ENCODE measurements at places on chromosomes 2 and 18. TPM values are rescaled to one million over a fixed set of nuclear protein-coding genes. Genes with fewer than 3 reads are reported as not detected.

DNA sequence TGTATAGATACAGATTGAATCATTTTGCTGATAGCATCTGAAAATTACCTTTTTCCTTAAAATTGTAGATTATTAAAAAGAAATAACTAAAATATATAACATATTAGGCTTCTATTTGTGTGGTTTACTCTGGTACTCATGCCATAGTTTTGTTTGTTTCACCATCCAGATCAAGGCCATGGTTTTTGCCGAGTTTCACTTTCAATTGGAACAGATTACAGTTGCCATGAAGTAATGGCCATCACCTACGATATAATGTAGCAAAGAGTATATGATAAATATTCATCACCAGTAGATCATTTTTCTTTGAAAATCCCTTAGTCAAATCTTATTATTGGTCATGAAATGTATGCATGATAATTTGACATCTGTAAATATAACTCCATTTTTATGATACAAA is 11.9 kb upstream of the DNAH7 start:
- no peak for DNase-seq

GRCh38 chr18:78678318-78678695 is 301.3 kb upstream of the SALL3 start:
- DNase-seq = no peak

GRCh38 chr2:217471319-217471718 is 531.5 kb downstream of the TNS1 start:
- DNase-seq = peak; percentile 19

DNA sequence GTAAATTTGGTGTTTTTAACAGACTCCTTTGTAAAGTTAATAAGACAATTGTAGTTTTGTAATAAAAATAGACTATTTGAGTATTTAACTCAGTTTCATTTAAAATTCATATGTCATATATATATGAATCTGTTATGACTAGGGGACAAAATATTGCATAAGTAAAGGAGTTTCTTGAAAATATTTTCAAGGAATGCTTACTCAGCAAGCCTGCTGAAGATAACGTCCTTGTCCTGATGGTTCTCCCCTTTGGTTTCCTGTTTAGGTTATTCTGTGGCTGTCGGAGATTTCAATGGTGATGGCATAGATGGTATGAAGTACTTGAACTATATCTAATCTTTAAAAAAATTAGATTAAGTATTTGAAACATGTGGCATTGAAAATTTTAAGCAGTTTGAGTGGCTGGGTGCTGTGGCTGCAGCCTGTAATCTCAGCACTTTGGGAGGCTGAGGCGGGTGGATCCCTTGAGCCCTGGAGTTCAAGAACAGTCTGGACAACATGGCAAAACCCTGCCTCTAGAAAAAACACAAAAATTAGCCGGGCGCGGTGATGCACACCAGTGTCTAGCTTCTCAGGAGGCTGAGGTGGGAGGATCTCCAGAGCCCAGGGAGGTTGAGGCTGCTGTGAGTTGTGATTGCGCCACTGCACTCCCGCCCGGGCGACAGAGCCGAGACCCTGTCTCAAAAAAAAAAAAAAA is 47.1 kb downstream of the ITGAV start:
- DNase-seq = no peak

DNA sequence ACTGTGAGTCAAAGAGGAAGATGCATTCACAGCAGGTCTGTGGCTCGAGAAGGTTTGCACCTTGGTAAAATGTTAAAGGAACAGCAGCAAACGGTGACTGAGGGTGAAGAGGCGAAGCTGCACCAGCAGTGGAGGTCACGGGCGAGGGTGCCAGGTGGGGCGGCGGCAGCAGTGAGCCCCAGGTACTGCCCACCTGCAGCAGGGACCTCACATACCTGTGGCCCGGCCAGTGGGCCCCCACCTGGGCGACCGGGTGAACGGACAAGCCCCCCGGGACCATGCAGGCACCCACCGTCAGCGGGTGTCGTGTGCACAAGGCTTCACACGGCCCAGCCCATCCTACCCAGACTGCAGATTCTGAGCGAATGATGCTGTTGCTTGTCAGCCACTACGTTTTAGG is 23.6 kb upstream of the KCNG2 start:
- DNase-seq = no peak

- DNase-seq = no peak
Measured at GRCh38 chr2:2848198-2848597, 517.1 kb upstream of the MYT1L start.

Gene ADD2
- polyA plus RNA-seq = 4.7 TPM

- no peak for DNase-seq
Measured at GRCh38 chr2:226580403-226580802, 219.2 kb downstream of the IRS1 start.

Gene LYPD1
- 2.4 TPM for polyA plus RNA-seq

All from cardiac muscle cell (in vitro differentiated cells and primary cell).